Activated T-cell treated with anti-CD3 and anti-CD28 coated beads for 1 hour (primary cell): ENCODE measurements at places on chromosomes 6 and 20.

GRCh38 chr20:15122613-15123012, 785.2 kb upstream of the FLRT3 start:
- DNase-seq: no peak

GRCh38 chr6:135145063-135145800, 35.9 kb upstream of the MYB start:
- DNase-seq: no peak

- no peak for DNase-seq
Measured at GRCh38 chr6:70456735-70457134, 43.4 kb downstream of the FAM135A start.

DNA sequence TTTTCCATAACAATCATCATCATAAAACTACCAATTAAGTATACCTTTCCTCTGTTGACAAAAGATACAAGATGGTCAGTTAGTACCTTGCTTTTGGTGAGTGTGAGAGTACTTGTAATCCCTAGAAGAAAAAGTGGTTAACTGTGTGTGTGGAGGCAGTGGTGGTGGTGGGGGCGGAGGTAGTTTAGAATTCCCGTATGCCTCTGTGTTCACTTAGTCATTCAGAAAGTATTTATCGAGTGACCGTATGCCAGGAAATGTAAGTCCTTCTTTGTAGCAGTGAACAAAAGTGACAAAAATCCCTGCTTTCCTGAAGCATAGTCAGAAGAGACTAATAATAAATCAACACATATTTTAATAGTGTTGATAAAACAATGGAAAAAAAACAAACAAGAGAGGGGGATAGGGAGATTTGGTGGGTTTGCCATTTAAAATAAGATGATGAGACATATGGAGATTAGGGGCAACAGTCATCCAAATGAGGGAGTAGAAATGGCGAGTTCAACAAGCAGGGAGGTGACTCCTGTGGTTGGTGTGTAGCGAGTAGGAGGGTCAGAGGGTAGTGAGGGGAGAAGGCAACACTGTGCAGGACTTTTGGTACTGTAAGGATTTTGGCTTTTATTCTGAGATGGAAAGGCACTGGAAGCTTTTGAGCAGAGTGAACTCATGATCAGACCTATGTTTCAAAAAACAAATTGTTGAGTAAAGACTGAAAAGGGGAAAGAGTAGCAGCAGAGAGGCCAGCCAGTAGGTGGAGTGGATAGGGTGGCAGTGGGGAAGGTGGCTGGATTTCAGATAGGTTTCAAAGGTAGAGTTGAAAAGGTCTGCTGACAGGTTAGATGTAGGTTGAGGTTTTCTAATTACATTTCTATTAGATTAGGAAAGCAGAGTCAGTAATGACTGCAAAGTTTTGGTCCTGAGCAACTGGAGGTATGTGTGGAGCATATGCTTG, 40.3 kb upstream of the SIM1 start:
- no peak for DNase-seq
